ENCODE measurements at places on chromosomes 16 and 17.
A peak's percentile ranks its signal among the peaks of the same experiment; 100 is the strongest.

DNA sequence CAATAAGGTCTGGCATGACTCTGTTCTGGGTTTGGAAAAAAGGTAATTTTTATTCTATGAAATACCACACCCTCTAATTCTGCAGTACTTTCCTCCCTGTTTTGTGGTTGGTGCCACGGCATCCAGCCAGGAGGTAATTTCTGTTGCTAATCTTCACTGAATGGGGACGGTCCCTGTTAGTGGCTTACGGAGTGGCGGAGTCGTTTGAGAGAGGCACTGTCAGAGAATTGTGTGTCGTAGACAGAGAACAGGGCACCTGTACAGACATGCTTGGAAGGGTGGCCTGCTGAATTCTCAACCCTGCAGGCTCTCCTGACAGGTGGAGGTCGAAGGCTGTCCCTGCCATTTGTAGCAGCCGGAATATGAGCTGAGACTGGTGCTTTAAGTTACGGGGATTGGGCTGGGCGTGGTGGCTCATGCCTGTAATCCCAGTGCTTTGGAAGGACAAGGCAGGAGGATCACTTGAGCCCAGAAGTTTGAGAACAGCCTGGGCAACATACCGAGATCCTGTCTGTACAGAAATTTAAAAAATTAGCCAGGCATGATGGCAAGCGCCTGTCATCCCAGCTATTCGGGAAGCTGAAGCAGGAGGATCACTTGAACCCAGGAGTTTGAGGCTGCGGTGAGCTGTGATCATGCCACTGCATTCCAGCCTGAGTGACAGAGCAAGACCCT is 33.2 kb downstream of the EEF2K start:
- no peak for DNase-seq

GRCh38 chr17:81280571-81280970 is 14.5 kb downstream of the SLC38A10 start:
- DNase-seq = no peak

DNA sequence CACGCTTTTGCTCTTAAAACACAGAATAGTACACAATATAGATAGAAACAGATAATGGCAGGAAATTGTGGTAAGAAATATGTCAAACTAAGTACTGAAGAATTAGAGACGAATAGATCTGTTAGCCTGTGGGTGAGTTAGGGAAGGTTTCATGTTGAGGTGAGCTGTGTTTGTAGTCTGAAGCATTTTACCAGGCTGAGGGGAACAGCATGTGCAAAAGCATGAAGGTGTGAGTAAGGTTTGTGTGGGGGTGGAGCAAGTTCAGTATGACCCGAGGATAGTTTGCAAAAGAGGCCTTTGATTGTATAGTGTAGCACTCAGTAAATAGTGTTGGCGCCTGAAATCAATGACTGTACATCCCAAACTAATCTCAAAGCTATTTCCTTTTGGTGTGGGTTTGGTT is 13.8 kb downstream of the IGSF6 start:
- DNase-seq = no peak

GRCh38 chr16:72615856-72616255 is 432.1 kb downstream of the ZFHX3 start:
- no peak for DNase-seq

- no peak for DNase-seq
These were observed 5.9 kb upstream of the C16orf87 start for GRCh38 chr16:46836534-46837530.

DNA sequence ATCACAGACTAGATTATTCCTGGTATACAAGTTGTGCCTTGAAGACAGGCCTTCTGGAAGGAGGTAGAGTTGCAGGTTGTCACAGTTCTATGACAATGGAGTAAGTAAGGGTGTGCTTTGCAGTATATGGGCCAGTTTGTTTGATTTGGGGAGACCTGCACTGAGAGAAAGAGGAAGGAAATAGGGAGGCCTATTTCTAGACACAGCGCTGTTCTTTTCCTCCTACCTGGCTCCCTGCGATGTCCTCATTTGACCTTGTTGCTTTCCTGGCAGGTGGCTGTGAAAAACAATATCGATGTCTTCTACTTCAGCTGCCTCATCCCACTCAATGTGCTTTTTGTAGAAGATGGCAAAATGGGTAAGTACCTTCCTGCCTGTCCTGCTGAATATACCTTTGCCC is 22.5 kb upstream of the RASL10B start:
- no peak for DNase-seq

- peak; percentile 46 for DNase-seq
These were observed 186.0 kb upstream of the TNRC6C start for GRCh38 chr17:77772461-77772897.

DNA sequence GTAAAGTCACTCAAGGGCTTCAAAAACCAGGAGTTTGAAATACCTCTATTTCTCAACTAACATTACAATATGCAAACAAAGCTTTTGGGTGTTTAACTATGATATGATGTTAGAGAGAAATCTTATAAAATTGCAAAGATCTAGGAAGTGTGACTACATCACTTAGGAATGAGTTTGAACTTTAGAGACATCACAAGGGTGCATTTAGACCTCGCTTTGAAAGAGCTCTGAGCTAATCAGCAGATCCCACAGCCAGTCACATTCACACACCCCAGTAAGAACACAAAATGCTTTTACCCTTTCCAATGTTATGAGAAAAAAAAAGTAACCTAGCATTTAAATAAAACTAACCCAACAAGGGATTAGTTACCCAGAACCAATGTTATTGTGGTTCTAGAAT is 45.2 kb downstream of the HYDIN start:
- DNase-seq = no peak

DNA sequence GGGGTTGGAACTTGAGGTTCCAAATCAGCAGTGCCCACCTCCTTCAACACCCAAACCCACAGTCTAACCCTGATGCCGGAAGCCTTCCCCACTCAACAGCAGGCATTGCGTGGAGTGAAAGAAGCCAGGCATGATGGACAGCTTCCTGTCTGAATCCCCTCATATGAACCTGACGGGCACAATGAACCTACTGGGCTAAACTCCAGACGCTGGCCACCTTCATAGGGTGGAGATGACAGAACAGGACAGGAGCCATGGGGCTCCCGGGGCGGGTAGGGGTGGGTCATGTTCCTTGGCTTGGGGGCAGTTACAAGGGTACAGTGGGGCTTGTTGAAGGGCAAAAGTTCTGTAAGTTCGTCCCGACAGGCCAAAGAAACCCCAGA is 460 bp upstream of the HSBP1 start:
- DNase-seq = no peak

GRCh38 chr17:66654106-66654740 is 180.7 kb upstream of the CACNG5 start:
- no peak for DNase-seq

Measured in stimulated activated CD8-positive, alpha-beta memory T cell treated with anti-CD3 and anti-CD28 coated beads, Interleukin-2, amount 100 ng/mL, for 1 hour (primary cell).